ENCODE measurements at places on chromosomes 11 and 22. TPM values are rescaled to one million over a fixed set of nuclear protein-coding genes. Genes with fewer than 3 reads are reported as not detected.

DGAT2 gene
- 26.2 TPM for total RNA-seq

MB gene
- 0.48 TPM for total RNA-seq

TMEM45B gene
- total RNA-seq: 11.8 TPM

CDCA5 gene
- 0.96 TPM for total RNA-seq

MYO7A gene
- 4.5 TPM for total RNA-seq

ZNF280A gene
- not detected for total RNA-seq

SYT12 gene
- 0.16 TPM for total RNA-seq

SLC2A11 gene
- total RNA-seq: 17.0 TPM

SELENOH gene
- 153 TPM for total RNA-seq

DNA sequence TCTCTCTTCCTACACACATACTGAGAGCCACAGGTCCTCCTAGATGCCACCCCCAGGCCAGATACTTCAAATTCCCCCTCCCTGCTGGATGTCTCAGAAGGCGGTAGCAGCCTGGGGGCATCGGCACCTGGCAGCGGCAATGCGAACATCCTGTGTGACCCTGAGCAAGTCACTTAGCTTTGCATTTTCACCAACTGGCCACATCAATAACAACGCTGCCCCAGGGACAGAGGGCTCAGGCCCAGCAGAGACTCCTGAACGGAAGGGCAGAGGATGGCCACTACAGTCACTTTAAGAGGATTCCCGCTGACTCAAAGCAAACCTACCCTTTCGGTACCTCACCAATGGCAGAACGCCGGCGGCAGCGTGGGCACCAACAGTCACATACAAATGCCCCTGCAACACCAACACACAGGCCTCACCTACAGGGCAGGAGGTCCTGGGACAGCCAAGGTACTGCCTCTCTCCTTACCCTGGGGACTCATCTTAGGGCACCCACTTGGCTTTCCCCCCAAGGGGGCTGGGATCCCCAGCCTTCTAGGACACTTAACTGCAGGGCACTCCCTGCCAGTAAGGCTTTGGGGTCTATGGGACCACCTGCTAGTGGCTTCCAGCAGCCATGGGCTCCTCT, 1.6 kb downstream of the LMO1 start:
- no peak for DNase-seq

GRCh38 chr11:131423688-131424087, 53.3 kb downstream of the NTM start:
- DNase-seq: no peak

- no peak for DNase-seq
Measured at GRCh38 chr11:34065505-34066203, 14.1 kb downstream of the CAPRIN1 start.

- peak; percentile 78 for DNase-seq
Measured at GRCh38 chr11:11218629-11218986, 134.4 kb downstream of the CSNK2A3 start.

DNA sequence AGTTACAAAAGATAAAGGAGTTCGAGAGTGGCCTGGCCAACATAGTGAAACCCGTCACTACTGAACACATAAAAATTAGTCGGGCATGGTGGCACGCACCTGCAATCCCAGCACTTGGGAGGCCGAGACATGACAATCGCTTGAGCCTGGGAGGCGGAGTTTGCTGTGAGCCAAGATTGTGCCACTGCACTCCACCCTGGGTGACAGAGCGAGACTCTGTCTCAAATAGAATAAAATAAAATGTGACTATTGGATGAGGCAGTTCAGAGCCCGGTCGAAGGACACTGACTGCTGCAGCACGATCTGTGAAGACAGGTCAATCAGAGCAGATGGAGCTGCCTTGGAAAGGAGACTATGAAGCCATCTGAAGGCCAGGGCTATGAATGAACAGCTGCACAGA, 37.7 kb upstream of the ANO1 start:
- DNase-seq: no peak

GRCh38 chr11:123742031-123742723, 717 bp upstream of the ZNF202 start:
- DNase-seq: no peak

DNA sequence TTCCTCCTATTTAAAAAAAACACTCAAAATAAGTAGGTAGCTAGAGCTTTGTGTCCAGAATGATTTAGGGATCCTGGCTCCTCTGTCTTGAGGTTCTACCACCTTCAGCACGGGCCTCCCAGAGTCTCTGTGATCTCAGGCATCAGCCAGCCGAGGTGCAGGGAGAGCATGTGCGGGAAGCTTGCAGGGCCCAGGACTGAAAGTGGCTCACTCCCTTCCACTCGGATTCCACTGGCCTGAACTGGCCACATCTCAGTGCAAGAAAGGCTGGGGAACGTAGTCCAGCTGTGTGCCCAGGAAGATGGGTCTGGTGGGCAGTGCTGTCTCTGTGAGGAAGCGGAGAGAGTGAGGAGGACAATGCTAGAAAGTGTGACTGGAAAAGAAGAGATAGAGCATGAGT, 68.3 kb upstream of the MYOD1 start:
- DNase-seq: no peak

- DNase-seq: no peak
Measured at GRCh38 chr22:44063462-44064371, 39.6 kb downstream of the PARVB start.

GRCh38 chr22:30398685-30399680, 2.2 kb downstream of the SEC14L2 start:
- DNase-seq: no peak

DNA sequence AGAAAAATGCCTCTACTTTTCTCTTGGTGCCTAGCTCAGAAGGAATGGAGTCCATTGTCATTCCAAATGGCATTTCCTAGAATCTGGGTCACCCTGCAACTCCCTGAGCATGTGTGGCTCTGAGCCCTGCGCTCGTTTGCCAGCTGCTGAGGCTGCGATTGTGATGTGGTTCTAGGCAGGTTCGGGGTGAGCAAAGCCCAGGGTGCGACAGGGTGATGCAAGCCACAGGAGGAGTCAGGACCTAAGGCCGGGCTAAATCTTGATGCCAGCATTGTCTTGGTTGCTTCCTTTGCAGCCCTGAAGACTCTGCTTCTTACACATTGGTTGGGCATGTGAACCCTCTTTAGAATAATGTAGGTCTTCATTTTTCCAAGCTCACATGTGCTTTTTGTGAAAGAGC, 131.0 kb downstream of the MORC2 start:
- no peak for DNase-seq

GRCh38 chr11:117381481-117382387, 54.1 kb downstream of the CEP164 start:
- no peak for DNase-seq

- no peak for DNase-seq
Measured at GRCh38 chr11:73176874-73177155, 34.7 kb upstream of the FCHSD2 start.

- DNase-seq: no peak
Measured at GRCh38 chr22:23767303-23767672, 484 bp downstream of the CHCHD10 start.

- no peak for DNase-seq
Measured at GRCh38 chr11:71396548-71397123, 51.6 kb downstream of the DHCR7 start.

DNA sequence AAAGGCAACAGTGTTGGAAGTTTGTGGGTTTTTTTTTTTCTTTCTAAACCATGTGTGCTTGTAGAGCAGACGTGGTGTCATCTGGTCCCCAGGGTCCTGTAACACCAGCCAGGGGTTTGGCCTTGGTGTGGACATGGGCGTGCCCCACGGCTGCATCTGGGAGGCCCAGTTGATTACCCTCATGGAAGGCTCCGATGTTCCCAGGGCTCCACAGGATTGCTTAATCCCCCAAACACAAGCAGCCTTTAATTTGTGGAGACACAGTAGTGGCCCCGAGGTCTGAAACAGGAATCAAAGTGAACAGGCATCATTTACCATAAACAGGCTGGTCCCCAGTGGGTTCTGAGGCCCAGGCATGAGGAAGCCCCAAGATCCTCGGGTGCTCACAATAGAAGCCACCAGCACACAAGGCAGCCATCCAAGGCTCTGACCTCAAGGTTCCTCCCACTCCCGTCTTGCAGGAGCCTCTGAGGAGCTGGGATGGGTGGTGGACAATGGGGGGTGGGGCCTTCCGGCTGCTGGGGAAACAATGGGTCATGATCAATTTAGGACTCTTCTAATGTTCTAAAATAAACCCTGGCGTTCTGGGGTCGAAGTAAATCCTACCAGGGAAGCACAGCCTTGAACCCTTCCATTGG, 115.0 kb upstream of the CD82 start:
- DNase-seq: no peak

DNA sequence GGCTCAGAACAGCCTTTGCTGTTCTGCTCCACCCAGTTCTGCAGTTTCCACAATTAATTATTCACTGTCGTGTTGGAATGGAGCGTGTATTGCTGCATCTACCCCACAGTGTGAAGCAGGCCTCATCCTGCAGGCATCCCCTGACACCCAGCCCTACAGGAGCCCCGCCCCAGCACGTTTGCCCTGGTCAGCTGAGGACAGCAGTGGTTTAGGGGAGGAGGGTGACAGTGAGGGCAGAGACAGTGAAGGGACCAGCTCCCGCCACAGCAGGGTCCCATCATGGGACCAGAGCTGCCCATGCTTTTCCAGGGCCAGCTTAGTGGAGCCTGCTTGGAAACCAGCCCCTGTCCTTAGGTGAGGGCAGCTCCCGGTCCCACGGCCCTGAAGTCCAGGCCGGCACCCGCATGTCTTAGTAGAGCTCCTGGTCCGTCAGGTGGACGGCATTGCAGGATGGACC, 273.0 kb downstream of the TBC1D22A start:
- no peak for DNase-seq

DNA sequence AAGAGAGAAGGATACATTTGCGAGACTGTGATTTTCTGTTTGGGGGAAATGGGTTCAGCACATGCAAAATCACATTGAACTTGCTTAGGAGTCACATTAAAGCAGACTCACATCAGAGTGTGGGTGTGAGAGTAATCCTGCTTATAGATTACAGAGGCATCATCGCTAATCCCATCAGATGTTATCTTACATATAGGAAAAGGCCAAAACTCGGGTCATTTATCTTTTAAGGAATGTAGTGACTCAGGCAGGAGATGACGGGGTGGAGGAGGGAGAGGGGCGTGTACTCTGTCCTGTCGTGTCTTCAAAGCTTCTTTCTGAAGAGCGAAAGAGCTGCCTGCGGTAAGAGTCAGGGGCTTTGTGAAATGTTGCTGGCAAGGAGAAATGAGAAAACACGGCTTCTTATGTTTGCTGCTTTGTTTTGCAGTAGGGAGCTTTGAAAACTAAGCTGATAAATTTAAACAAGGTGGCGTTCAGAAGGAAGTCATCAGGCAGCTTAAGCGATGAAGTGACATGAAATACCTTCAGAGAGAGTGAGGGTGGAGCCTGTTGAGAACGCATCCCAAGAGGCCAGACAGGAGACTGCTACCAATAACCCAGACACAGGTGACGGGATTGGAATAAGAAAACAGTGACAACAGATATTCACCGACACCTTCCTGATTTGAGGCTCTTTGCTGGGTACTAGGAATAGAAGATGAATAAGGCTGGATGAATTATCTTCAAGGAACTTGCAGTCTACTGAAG, 2.2 kb upstream of the C11orf16 start:
- no peak for DNase-seq

DNA sequence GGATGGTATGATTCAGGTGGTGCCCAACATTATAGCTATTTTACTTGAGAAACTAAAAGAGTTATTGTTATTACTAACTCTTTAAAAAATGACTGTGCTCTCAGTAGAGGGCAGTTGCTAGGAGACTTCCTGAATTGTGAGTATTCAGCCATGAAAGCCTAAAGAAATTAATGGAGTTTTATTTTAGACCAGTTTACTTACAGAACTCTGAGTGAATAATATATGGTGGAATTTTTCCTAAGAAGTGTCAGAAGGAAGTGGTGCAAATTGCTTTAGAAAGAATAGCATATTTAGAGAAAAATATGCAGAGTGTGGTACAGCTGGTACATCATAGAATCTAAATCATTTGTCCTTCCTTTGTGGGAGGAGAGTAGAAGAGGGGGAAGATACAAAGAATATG, 689.9 kb upstream of the CCDC90B start:
- DNase-seq: no peak

DNA sequence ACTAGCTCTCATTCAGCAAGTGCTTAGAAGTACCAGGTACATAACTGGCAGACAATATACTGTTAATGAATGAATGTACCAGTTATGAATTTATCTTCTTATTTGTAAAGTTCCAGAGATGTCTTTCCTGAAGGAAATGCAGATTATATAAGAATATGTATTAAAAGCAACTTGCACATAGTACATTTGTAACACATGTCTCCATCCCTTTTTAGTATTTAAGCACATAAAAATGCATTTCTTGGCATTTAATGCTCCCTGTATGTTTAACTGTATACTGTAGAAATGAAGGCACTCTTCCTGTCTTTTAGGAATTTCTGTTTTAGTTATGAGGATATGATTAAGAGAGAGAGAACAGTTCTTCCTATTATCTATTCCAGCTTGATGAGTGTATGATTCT, 241.3 kb downstream of the NELL1 start:
- DNase-seq: no peak

- DNase-seq: no peak
Measured at GRCh38 chr11:116533186-116533825, 239.5 kb downstream of the BUD13 start.

DNA sequence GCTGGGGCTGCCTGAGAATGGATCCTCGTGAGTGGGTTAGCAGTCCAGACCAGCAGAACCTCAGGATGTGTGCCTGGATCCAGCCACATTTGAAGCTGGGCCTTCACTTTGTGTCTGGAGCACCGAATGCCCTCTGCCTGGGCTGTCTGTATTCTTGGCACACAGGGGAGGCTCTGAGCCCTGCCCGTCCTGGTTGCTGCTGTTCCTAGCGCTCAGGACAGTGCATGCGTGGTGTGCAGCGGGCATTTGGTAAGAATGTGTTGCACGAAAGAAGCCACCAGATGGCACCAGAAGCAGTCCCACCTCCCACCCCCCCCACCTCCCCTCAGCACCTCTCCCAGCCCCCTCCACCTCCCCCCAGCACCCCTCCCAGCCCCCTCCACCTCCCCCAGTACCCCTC, 4.1 kb upstream of the MAPK11 start:
- DNase-seq: no peak

DNA sequence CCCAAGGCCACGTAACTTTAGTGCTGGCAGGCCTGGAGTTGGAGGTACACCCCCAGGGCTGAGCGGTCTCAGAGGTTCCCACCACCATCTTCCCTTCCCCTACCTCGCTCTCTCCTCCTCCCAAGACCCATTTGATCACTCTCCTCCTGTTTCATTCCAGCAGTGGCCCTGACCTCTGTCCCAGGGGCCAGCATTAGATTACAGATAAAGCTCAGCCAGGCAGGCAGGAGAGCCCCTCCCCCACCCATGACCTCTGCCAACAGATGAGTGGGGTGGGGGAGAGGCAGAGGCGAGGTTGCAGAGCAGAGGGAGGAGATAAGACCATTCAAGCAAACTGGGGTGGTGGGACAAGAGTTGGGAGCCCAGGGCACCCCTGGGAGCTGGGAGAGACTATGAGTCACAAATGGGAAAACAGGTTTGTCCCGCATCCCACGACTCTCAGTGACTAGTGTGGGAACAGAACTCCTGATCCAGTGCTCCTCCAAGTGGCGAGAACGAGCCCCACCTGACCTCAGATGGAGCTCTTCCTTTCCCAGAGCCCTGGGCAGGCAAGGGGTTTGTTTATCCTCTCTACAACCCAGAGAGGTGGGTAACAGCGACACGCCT, 367.9 kb downstream of the MN1 start:
- no peak for DNase-seq

GRCh38 chr11:34243600-34244464, 114.0 kb downstream of the ABTB2 start:
- no peak for DNase-seq

Data from breast epithelium (tissue), 4 donors.